ENCODE measurements at places on chromosomes 1 and 21.

GRCh38 chr1:151537112-151537511 is 3.0 kb upstream of the TUFT1 start:
- no peak for DNase-seq

DNA sequence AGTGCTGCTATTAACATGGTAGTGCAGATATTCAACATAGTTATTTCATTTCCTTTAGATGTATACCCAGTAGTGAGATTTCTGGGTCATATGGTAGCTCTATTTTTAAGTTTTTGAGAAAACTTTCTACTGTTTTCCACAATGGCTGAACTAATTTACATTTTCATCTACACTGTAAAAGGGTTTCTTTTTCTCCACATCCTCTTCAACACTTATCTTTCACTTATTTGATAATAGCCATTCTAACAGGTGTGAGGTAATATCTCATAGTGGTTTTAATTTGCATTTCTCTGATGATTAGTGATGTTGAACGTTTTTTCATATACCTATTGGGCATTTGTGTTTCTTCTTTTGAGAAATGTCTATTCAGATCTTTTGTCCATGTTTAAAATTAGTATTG is 149.8 kb downstream of the PDE4B start:
- no peak for DNase-seq

DNA sequence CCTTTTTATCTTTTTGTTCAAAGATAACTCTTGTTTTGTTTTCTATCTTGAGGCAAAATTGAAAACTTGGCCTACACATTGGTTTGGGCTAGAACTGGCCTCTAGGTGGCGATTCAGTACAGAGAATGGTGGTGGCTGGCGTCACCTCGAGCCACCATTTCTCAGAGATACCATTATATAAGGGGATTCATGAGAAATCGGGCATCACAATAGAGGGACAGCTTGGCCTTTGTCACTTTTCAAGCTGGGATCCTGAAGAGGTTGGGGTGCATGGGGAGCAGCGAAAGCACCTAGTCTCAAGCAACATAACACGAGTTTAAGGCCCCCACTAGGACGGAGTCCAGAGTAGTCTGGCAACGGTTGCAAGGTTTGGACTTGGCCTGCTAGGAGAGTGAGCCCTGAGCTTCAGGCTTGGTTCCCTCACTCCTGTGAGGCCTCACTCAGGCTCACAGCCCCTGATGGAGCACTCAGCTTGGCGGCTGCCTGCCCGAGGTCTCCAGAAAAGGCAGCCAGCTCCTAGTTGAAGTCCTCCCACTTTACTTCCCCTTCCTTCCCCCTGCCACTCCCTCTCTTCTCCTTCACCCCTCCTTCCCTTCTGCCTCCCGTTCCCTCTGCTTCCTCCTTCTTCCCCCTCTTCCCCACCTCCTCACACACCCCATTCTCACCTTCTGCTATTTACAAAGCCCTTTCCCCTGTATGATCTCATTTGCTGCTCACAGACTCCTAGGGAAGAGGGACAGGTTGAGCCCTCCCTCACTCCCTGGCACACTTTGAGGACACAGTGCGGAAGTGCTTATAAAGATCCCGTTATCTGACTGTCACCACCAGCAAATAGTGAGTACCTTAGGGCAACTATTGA is 67.8 kb downstream of the LRIG2 start:
- no peak for DNase-seq

- no peak for DNase-seq
These were observed 484.3 kb downstream of the LMO4 start for GRCh38 chr1:87812871-87813577.
